CD8-positive, alpha-beta T cell (primary cell): ENCODE measurements at places on chromosomes 6 and 20.

DNA sequence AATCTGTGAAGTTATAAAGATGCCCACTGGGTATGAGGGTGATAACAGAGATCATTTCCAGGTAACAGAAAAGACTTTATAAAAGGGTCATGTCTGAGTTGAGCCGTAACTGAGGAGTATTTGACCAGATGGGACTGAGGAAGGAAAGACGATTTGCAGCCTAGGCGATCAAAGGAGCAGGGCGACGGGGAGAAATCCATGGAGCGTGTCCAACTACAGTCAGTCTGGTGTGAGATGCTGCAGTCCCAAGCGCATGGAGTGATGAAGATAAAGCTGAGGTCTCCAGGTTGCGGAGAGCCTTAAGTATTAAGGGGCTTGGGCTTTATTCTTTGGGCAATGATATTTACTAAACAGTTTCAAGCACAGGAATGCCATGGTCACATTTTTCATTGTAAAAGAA lies 166.7 kb downstream of the PRKN start:
- no peak for DNase-seq

GRCh38 chr20:58898629-58899408 lies 46.3 kb downstream of the GNAS start:
- DNase-seq: no peak

GRCh38 chr6:134029495-134030455 lies 22.6 kb downstream of the SLC2A12 start:
- no peak for DNase-seq

DNA sequence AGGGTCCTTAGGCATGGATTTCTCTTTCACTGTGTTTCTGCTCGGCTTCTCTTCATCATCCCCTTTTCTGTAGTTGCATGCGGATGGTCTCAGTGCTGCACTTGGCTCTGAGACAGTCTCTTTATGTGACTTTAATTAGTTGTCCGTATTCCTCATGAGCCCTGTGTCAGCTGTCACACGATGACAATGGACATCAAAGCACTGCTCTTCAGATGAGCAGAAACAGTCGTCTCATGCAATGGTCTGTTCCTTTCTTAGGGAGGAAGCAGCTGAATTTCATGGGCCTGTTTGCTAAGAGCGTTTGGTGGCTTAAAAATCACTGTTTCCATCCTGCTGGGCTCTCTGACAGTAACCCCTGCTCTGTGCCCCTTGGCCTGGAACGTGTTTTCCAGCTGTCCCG lies 64.9 kb downstream of the SYTL3 start:
- DNase-seq: no peak

DNA sequence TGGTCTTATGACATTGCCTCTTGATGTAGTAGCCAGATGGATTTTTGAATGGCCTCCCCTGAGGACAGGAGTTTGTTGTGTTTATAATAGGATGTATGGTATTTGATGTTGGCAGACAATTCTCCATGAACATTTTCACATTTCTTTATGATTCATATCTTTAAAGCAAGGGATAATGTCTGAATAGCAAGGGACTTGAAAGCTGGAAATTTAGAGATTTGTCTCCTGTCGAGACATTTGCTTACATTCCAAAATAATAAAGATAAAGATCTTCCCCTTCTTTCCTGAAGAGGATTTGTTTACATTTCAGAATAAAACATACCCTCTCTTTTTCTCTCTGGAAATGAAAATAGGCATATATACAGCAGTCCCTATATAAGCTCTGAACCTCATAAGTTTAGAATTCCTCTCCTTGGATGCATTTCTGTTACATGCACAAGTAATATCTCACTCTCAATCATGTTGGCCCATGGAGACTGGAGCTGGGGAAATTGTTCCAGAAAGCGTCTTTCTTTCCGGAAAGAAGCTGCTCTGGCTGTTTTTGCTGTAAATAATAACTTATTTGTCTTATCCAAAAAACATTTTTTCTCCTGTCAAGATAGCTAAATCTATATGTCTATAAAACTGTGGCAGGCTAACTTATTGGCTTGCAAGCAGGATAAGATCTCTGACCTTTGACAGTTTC lies 42.5 kb upstream of the ASCC3 start:
- DNase-seq: no peak

GRCh38 chr20:62875419-62876361 lies 14.1 kb upstream of the TCFL5 start:
- no peak for DNase-seq

DNA sequence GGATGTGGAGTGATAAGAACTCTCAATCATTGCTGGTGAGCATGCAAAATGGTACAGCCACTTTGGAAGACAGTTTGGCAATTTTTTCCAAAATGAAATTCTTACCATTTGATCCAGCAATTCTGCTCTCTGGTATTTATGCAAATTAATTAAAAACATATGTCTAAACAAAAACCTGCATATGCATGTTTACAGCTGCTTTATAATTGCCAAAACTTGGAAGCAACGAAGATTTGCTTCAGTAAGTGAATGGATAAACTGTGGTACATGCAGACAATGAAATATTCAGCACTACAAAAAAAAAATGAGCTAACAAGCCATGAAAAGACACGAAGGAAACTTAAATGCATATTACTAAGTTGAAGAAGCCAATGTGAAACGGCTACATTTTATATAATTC lies 55.5 kb upstream of the SMLR1 start:
- DNase-seq: no peak

DNA sequence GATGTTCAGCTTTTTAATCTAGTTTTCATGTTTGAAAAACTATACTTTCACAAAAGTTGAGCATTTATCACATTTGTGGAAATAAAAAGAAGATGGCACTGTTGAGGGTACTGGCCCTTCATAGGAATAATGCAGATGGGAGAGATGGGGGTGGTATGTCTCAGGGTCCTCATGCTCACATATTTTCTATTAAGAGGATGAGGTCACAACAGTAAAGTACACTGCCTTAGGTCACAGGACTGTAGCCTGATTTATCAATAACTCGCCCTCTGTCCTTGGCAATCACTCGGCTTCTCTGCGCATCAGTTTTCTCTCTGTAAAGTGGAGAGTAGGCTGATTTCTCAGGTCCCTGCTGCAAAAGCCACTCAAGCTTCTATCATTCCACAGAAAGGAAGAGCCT lies 55.9 kb downstream of the PPP1R3G start:
- no peak for DNase-seq

DNA sequence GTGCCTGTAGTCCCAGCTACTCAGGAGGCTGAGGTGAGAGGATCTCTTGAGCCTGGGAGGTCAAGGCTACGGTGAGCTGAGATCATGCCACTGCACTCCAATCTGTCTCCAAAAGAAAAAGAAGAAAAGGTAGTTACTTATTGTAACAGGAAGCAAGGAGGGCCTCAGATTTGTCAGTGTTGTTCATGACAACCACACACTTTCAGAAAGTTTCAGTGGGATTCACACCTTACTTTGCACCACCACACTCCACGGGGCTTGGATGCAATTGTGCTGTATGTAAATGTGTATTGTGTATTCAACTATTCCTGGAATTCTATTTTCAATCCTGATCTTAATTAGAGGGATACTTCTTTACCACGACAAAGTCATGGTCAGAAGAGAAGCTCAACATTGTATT lies 142.6 kb downstream of the ELOVL4 start:
- DNase-seq: no peak

DNA sequence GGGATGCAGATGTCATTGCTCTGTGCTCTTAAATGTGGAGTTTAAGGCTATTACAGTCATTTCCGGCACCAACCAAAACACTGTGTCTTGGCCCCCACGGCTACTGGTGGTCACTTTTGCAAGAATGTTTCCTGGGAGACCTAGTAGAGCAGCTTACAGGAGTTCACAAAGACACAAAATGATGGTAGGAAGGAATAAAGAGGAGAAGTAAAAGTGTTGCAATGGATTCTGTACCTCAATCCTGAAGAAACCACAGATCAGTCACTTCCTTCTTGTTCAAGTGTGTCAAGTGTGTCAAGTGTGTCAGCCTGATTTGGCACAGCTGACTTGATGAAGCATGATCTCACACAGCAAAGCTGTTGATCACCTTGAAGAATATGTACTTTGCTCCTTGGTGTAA lies 344.0 kb downstream of the PLCB1 start:
- DNase-seq: no peak

GRCh38 chr6:151252634-151253033 lies 12.9 kb downstream of the AKAP12 start:
- DNase-seq: no peak

- no peak for DNase-seq
Measured at GRCh38 chr6:25793970-25794369, 37.9 kb downstream of the SLC17A1 start.

GRCh38 chr6:55916188-55916587 lies 40.8 kb upstream of the BMP5 start:
- no peak for DNase-seq

- DNase-seq: no peak
Measured at GRCh38 chr20:34541264-34541901, 17.1 kb upstream of the MAP1LC3A start.

DNA sequence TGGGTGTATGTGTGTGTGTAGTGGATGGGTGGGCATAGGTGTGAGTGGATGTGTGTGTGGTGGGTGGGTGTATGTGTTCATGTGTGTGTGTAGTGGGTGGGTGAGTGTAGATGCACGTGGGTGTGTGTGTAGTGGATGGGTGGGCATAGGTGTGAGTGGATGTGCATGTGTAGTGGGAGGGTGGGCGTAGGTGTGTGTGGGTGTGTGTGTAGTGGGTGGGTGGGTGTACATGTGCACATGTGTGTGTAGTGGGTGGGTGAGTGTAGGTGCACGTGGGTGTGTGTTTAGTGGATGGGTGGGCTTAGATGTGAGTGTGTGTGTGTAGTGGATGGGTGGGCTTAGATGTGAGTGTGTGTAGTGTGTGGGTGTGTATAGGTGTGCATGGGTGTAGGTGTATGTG lies 104.4 kb downstream of the MYLK4 start:
- DNase-seq: no peak

GRCh38 chr6:52341561-52342260 lies 20.2 kb upstream of the PAQR8 start:
- no peak for DNase-seq

DNA sequence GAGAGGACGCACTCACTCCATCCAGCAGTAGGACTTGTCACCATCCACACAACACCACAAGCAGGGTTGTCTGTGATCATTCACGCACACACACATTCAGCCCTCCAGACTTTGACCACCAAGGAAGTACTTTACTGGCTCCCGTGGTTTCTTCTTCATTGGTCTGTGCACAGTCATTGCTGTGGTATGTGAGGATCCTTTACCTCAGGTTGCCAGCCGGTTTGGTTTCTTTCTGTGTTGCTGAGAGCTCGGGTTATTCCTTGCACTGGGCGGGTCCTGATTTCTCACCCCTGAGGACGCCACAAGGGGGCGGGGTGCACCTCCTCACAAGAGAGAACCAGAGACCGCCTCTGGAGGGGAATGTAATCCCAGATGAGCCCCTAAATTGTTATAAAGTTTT lies 11.2 kb downstream of the SLC35A1 start:
- no peak for DNase-seq

GRCh38 chr6:39707962-39708683 lies 17.1 kb downstream of the KIF6 start:
- no peak for DNase-seq

DNA sequence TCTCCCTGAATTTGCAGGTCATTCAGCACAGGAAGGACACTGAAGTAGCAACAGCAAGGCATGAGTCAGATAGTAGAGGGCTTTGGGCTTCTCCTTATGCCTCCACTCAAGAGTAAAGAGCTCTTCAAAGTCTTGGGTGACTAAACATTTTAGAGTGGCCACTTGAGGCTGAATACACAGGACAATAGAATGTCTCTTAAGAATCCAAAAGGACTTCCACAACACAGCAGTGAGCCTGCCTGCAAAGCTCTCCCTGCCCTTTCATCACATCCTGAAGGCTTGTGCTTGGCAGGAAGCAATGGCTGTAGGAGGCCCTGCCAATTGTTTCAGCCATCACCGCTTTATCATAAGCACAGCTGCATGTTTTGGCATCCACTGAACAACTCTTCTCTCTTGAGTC lies 36.8 kb downstream of the FOXQ1 start:
- no peak for DNase-seq

DNA sequence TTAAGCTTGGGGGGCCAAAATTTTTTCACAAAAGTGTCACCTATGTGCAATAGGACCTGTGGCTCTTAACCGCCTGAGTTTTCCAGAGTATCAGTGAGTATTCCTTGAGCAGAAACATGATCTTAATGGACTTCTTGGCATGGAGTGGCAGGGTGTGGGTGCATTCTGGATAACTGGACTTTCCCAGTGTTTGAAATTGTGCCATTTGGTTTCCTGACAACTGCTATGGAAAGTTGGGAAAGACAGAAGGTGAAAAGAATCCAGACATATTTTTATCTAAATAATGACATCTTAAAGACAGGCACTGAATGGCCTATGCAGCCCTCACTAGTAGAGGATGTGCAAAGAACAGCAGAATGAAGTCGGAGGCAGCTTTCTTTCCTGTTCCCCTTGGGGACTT lies 34.3 kb upstream of the ADTRP start:
- DNase-seq: no peak

GRCh38 chr6:34025861-34026260 lies 120.0 kb downstream of the GRM4 start:
- no peak for DNase-seq

DNA sequence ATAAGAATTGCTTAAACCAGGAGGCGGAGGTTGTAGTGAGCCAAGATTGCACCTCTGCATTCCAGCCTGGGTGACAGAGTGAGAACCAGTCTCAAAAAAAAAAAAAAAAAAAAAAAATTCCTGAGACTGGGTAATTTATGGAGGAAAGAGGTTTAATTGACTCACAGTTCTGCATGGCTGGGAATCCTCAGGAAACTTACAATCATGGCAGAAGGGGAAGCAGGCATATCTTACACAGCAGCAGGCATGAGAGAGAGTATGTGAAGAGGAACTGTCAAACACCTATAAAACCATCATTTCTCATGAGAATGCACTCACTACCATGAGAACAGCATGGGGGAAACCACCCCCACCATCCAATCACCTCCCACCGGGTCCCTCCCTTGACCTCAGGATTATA lies 1.8 kb upstream of the FKBP1A start:
- DNase-seq: no peak

DNA sequence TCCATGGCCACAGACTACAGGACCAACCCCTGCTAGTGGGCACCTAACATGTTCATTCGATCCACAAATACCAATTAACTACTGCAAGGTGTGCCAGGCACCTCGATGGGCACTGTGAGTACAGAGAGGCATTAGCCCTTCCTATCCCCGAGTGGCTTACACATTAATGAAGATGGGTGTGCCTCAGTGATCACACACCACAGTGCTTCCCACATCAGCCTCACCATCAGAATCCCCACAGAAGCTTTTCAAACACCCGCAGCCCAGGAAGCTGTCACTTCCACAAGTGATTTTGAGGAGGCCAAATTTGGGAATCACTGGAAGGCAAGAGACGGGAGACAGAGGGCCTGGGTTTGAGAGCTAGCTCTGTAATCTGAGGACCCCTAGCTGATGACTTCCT lies 23.7 kb downstream of the EZR start:
- no peak for DNase-seq

GRCh38 chr20:37231947-37232630 lies 29.5 kb downstream of the GHRH start:
- no peak for DNase-seq

- no peak for DNase-seq
Measured at GRCh38 chr20:43751167-43752050, 24.6 kb upstream of the GTSF1L start.
